Left cardiac atrium (tissue), 4 donors: ENCODE measurements at places on chromosomes 16 and 17. TPM values are rescaled to one million over a fixed set of nuclear protein-coding genes. Genes with fewer than 3 reads are reported as not detected.
A peak's percentile ranks its signal among the peaks of the same experiment; 100 is the strongest.

DNA sequence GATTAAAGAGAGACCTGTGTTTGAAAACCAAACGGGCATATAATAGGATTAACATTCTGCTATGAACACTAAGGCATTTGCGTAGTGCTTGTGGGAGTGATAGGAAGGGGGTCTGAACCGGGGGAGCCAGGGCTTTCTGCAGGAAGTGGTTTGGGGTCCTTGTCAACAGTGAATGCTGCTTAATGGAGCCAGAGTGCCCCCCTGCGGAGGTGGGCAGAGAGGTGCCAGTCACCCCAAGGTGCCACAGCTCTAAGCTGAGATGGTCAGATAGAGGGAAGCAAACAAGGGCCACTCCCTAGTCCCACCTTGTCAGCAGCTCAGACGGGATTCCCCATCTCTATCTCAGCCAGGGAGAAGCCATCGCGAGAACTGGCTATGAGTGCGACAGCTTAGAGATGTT is 17.7 kb downstream of the NAA60 start:
- DNase-seq: no peak

- no peak for DNase-seq
Observed at GRCh38 chr16:1126044-1126443, 26.9 kb upstream of the CACNA1H start.

- DNase-seq: no peak
Observed at GRCh38 chr16:30875871-30876801, 17.7 kb downstream of the BCL7C start.

- DNase-seq: no peak
Observed at GRCh38 chr17:20260268-20260667, 207.1 kb downstream of the LGALS9B start.

DNA sequence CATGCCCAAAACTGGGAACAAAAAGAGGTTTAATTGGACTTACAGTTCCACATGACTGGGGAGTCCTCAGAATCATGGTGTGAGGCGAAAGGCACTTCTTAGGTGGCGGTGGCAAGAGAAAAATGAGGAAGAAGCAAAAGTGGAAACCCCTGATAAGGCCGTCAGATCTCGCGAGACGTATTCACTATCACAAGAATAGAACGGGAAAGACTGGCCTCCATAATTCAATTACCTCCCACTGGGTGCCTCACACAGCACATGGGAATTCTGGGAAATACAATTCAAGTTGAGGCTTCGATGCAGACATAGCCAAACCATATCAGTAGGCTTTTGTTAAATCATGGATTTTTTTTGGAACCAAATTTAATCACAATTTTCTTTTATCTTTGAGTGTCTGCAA is 24.4 kb downstream of the RBL2 start:
- DNase-seq: no peak

- DNase-seq: no peak
Observed at GRCh38 chr17:60557805-60558204, 31.8 kb upstream of the APPBP2 start.

GRCh38 chr17:49715216-49715615 is 7.5 kb upstream of the SLC35B1 start:
- no peak for DNase-seq

GRCh38 chr16:74438492-74438979 is 17.3 kb upstream of the CLEC18B start:
- no peak for DNase-seq

GRCh38 chr16:57289391-57290257 is 5.2 kb upstream of the PLLP start:
- DNase-seq: peak; percentile 10

GRCh38 chr16:80323808-80324195 is 217.0 kb upstream of the DYNLRB2 start:
- DNase-seq: no peak

TUBG2 gene
- 14.4 TPM for total RNA-seq

CLEC3A gene
- total RNA-seq: not detected

LRRC75A gene
- total RNA-seq: 0.91 TPM

MYOCD gene
- total RNA-seq: 38.7 TPM

SKAP1 gene
- 0.88 TPM for total RNA-seq
